ENCODE measurements at places on chromosomes 3 and 15.

DNA sequence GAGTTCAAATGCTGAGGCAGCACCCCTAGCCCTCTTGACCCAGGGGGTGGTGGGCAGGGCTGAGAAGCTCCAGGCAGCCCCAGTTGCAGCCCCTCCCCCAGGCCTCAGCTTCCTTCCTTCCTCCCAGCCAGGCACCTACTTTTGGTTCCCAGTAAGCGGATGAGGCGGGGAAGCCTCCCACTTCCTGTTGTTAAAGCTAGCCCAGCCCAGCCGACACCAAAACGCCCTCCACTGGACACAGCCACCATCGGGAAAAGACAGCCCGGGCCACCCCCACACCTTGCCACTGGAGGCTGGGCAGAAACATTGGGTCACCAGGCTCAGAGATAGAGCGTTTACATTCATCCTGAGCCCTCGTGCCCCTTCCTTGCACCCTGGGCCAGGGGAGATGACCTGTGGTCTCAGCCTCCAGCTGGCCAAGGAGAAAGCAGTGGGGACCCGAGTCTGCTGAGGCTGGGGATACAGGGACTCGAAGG lies 3.5 kb downstream of the DUSP7 start:
- DNase-seq, result no peak

GRCh38 chr3:18890449-18890848 lies 257.9 kb upstream of the KCNH8 start:
- no peak for DNase-seq

DNA sequence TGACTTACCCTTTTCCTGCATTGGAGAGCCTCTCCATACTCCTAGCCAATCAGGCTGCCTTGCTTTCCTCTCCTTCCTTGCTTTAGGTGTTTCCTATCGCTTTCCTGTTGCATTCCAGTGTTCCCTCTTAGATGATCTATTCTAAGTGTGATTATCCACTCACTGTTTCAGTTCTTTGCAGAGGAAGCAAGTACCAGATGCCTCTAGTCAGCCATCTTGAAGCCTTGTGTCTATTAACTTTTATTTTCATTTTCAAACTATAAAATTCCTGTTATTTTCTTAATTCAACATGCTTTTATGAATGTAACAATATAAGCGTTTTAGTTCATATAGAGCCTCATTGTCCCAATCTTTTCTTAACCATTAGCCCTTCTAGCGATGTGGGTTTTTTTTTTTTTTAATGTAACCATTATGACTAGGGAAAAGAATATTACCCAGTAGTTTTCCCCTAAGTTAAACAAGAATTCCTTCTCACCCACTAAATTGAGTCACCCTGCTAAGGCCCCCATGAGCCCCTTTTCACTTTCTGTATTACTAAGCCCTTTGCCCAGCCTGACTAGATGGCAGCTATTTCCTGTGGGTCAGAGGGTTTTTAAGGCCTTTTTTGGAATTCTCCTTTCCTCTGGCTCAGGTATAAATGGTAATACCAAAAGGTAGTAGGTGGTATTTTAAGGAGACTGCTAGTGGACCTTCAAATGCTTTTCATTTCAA lies 229.4 kb upstream of the CTNNB1 start:
- DNase-seq, result no peak

- DNase-seq, result peak; percentile 38
These were observed at the start of gene UBXN7 for GRCh38 chr3:196432137-196432879. TSS of gene UBXN7 (minus strand) at chr3:196432427. CDS start at chr3:196432399, 28 bp downstream.

DNA sequence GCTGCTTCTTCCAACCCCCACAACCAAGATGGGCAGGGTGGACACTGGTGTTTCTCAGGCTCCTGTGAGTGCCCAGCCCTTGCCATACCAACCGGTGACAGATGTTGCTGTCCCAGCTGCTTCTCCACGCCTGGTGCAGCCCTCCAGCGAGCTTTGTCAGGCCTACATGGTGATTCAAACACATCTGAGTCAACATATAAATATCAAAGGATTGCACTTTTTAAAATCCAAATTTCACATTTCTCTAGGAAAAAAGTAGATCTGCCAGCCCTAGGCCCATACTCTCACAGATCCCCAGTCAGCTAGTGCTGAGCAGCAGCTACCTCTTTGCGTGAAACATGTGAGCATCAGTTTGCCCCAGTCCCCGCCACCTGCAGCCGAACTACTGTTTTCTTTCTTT lies 52.7 kb downstream of the RPN1 start:
- no peak for DNase-seq

GRCh38 chr15:70715840-70716485 lies 47.4 kb downstream of the UACA start:
- no peak for DNase-seq

- no peak for DNase-seq
These were observed 2.0 kb downstream of the SRGAP3 start for GRCh38 chr3:9247361-9247940.

GRCh38 chr3:130715616-130716015 lies 31.0 kb downstream of the PIK3R4 start:
- no peak for DNase-seq

DNA sequence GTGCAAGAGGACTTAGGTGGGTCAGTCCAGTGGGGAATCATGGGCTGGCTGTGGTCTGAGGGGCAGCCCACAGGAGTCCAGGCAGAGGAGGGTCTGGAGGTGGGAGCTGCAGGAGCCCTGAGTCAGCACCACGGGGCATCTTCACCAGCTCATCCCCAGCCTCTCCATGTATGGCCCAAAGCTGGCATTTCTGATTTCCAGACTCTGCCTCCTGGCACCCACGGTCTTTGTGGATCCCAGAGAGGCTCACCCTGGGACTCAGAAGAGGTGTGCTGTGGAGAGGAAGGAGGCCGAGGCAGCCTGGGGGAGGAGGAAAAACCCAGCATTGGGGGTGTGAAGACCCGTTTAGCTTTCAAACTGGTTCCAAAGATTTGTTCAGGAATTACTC lies 64.5 kb upstream of the KLF13 start:
- no peak for DNase-seq

DNA sequence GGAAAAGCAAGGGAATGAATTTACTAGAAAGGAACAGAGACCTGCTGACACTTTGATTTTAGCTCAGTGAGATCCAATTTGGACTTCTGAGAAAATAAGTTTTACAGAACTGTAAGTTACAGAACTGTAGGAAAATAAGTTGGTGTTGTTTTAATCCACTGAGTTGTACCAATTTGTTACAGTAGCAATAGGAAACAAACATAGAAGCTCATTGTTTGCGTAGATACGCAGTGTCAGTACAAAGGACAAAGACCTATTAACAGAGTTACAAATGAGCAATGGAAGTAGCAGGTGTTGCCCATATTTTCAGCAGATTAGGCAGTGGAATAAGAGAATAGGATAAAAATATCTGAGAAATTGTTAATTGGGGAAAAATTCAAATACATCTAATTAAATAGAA lies 385.8 kb upstream of the CNTN6 start:
- no peak for DNase-seq

DNA sequence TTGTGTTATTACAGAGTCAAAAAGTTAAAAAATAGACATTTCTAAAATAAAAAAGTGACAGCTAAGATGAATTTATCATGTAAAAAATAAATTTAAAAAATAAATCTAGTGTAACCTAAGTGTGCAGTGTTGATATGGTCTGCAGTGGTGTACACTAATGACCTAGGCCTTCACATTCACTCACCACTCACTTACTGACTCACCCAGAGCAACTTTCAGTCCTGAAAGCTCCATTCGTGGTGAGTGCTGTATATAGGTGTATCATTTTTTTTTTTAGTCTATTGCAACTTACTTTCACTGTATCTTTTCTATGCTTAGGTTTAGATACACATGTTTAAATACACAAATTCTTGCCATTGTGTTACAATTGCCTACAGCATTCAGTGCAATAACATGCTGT lies 459.4 kb upstream of the ROBO1 start:
- DNase-seq, result no peak

- DNase-seq, result no peak
These were observed 12.8 kb downstream of the NBEAL2 start for GRCh38 chr3:46992231-46992630.

- no peak for DNase-seq
These were observed 151.6 kb downstream of the FOXB1 start for GRCh38 chr15:60155661-60156060.

- peak; percentile 27 for DNase-seq
These were observed 580.1 kb downstream of the ROBO2 start for GRCh38 chr3:77620009-77620408.

DNA sequence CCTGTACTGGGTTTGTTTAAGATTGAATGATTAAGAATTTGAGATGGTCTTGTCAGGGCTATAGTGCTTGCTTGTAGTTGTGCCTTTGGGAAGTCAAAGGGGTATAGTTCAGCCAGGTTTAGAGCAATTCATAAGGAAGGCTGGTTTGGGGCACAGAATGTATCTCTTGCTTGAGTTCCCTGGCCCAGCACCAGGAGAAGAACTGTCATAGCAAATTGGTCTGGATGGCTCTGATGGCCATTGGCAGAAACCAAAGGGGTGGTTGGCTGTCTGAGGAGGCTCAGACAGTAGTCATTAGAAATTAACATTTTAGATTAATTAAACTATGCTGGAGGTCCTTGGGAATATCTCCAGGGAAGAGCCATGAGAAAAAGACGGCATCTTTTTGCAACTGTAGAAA lies 25.4 kb upstream of the OTOL1 start:
- DNase-seq, result no peak

- DNase-seq, result no peak
These were observed 1.1 kb downstream of the PRRT3 start for GRCh38 chr3:9951126-9951525.

GRCh38 chr3:101941318-101942040 lies 92.2 kb downstream of the NFKBIZ start:
- no peak for DNase-seq

- no peak for DNase-seq
These were observed 807.0 kb upstream of the ARRDC4 start for GRCh38 chr15:97153356-97153965.

- no peak for DNase-seq
These were observed 1.3 kb downstream of the TLE3 start for GRCh38 chr15:70096215-70097062.

GRCh38 chr3:94522488-94522887 lies 459.6 kb downstream of the NSUN3 start:
- DNase-seq, result no peak

GRCh38 chr3:38404286-38404685 lies 49.4 kb upstream of the ACVR2B start:
- DNase-seq, result peak; percentile 64

- DNase-seq, result no peak
These were observed 50.1 kb downstream of the GPR176 start for GRCh38 chr15:39869858-39870515.

GRCh38 chr3:73043414-73043813 lies 18.0 kb upstream of the EBLN2 start:
- DNase-seq, result no peak

GRCh38 chr3:66418475-66418931 lies 82.3 kb downstream of the LRIG1 start:
- no peak for DNase-seq

- no peak for DNase-seq
These were observed 151.1 kb downstream of the SAMMSON start for GRCh38 chr3:70150599-70150998.

DNA sequence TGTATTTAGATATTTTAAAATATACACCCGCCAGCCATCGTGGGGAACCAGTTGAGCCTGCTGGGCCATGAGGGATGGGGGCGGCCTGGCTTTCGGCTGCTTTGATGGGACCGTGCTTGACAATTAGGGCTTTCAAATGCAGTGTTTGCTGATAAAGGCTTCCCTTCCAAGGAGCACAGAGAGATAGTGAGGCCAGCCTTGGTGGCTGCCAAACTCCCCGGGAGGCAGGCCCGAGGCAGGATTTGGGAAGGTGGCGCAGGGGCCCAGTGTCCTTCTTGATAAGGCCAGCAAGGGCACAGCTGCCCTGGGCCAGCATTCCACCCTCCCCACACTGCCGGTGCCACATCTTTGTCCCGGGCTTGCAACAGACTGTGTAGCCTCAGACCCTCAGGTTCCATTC lies 75.6 kb downstream of the LINGO1 start:
- DNase-seq, result no peak

DNA sequence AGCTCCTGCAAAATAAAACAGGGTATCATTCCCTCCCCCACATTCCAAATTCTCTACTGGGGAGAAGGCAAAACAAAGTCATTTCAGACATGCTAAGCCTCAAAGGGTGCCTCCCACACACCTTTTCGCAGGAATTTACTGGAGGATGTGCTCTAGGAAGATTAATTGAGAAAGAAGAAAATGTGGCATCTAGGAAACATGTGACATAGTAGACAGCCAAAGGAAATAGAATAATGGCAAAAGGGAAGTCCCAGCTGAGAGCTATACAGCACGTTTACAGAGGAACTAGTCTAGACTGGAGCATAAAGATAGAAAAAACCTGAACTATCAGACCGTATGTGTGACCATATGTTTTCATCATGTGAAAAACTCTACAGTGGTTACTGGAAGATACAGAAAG lies 58.8 kb upstream of the MELTF start:
- no peak for DNase-seq

- no peak for DNase-seq
These were observed 62.0 kb downstream of the TSC22D2 start for GRCh38 chr3:150469931-150470740.

DNA sequence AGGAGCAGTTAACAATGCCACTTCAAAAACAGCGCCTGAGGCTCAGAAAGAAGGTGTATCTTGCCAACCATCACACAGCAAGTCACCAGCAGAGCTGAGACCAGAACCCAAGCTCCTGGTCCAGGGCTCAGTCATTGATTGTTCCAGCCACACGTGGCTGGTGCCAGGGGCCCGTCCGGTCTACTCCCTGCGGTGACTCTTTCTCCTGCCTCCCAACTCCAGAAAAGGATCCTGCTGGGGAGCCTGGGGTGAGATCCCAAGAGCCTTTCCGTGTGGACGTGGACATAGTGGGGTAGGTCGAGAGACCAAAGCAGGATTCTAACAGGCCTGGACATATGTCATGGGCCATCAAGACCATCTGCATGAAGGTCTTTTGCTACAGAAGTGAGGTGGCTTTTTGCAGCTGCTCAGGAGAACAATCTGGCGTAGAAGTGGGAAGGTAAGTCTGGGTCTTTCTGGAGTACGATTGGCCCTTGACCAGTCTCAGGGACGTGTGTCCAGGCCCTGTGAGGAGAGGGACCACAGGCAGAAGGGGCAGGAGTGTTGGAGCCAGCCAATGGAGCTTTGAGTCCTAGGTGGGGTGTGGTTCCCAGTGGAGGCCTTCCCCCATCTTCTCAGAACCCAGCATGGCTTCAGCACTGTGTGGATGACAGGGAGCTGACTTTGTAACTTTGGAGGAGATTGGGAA lies 105.4 kb downstream of the HMG20A start:
- DNase-seq, result no peak

GRCh38 chr3:8848696-8849131 lies 79.3 kb upstream of the OXTR start:
- DNase-seq, result peak; percentile 77
